ENCODE measurements at places on chromosomes 12 and 14.

- DNase-seq: no peak
Measured at GRCh38 chr12:16955083-16955657, 349.2 kb upstream of the LMO3 start.

DNA sequence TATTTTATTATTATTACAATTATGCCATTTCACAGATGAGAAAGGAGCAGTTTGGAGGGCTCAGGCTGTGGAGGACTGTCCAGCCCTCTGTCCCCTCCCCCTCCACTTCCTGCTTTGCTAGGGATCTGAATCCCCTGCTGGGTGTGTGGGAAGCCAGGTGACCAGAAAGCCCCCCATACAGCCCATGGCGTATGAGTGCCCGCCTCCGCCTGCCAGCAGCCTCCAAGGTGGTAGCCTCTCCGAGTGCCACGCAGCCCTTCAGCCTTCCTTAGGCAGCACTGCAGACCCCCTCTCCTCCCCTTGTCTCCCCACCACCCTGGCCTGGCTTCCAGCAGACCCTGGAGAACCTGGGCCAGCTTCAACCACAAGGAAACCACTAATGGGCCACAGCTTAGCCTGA is 12.6 kb downstream of the DTX1 start:
- DNase-seq: no peak

DNA sequence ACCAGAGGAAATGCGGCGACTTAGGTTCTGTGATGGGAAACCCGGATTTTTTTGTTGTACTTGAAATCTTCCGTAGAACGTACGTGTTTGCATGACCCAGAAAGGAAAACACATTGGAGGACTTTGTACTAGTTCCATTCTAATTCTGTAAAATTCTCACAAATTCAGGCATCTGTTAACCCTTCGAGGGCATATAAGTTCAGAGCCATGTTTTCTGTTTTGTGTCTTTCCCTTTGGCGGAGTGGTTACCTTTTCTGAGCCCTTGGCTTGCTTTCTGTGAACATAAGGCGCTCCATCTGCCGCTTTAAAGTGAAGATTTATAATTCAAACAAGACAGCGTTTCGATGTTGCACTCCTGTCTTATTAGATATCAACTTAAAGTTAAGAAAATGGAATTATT is 34.2 kb downstream of the BICD1 start:
- no peak for DNase-seq

DNA sequence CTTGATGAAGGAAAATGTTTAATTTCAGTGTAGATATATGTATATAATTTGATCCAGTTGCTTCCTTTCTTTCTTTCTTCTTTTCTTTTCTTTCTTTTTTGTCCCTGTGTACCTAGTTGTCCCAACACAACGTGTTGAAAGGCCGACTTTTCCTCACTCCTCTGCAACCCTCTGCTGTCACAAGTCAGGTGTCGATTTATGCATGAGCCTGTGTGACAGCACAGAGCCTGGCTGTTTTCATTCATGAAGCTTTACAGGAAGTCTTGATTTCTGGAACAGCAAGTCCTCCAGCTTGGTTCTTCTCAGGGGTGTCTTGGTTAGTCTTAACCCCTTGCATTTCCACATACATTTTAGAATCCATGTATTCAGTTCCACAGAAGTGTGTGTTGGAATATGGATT is 88.1 kb downstream of the PPP2R5C start:
- no peak for DNase-seq

- no peak for DNase-seq
Measured at GRCh38 chr14:69316449-69317101, 56.6 kb downstream of the GALNT16 start.

GRCh38 chr12:49939707-49940106 is 10.8 kb upstream of the AQP2 start:
- no peak for DNase-seq
